Cardiac muscle cell (in vitro differentiated cells and primary cell): ENCODE measurements at places on chromosomes 12 and 14.

- no peak for DNase-seq
Observed at GRCh38 chr12:87728931-87729593, 300.1 kb downstream of the C12orf50 start.

GRCh38 chr12:30908722-30909348, 17.7 kb upstream of the TSPAN11 start:
- DNase-seq = no peak

DNA sequence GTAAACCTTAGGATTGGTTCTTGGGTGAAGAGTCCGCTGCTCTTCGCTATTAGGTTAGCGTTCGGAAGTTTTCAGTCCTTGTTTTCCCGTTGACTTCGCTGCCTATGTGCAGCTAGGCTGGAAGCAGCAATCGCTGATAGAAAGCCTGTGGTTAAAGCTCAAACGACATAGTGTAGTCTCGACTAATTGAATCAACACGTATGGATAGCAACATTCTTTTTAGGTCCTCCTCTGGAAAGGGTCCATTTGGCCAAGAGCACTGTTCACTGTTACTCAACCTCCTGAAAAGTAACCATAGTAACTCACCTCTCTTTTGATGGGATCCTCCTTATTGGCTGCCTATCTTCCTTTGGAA, 355.5 kb downstream of the SNAPC1 start:
- peak; percentile 9 for DNase-seq

- DNase-seq = no peak
Observed at GRCh38 chr14:81400202-81400678, at the start of gene STON2. STON2 (minus strand) TSS chr14:81400324; CDS start chr14:81398382, 1,942 bp downstream.

- no peak for DNase-seq
Observed at GRCh38 chr14:76977793-76978720, 50.5 kb downstream of the IRF2BPL start.

- no peak for DNase-seq
Observed at GRCh38 chr12:93654421-93654820, 22.8 kb upstream of the CRADD start.

- DNase-seq = no peak
Observed at GRCh38 chr14:91185721-91186120, 58.8 kb downstream of the GPR68 start.
